ENCODE measurements at places on chromosomes 7 and 10.
A peak's percentile ranks its signal among the peaks of the same experiment; 100 is the strongest.

DNA sequence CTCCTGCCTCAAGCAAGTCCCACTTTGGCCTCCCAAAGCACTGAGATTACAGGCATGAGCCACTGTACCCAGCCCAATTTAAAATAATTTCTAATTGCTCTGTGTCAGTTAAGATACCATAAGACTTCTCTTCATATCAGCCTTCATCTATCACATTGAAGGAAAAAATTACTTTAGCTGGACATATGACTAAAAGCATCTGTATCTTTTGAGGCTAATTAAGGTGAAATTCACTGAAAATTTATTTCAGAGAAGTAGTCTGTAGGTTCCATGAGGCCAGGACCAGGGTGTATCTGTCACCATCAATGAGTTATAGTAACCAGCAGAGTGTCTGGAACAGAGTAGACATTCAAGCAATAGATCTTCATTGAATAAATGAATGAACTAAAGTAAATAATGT, 205.2 kb upstream of the PHYHIPL start:
- DNase-seq: no peak

GRCh38 chr10:50625649-50626132, 1.9 kb upstream of the SGMS1 start:
- no peak for DNase-seq

DNA sequence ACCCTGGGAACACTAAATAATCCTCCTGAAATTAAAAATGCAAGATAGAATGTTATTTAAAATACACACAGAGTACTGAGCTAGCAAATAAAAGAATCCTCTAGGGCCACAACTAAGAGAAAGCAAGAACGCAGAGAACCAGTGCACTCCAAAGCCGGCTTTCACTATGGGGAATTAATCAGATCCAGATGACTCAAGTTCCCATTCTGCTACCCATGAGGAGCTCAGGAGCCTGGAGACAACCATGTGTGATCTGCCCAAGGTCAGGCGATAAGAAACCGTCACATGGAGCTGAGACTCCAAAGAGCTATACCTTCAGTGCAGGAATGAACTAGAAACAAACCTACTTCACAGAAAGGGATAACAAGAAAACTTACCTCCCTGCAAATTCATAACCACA, 19.5 kb upstream of the CYREN start:
- no peak for DNase-seq

DNA sequence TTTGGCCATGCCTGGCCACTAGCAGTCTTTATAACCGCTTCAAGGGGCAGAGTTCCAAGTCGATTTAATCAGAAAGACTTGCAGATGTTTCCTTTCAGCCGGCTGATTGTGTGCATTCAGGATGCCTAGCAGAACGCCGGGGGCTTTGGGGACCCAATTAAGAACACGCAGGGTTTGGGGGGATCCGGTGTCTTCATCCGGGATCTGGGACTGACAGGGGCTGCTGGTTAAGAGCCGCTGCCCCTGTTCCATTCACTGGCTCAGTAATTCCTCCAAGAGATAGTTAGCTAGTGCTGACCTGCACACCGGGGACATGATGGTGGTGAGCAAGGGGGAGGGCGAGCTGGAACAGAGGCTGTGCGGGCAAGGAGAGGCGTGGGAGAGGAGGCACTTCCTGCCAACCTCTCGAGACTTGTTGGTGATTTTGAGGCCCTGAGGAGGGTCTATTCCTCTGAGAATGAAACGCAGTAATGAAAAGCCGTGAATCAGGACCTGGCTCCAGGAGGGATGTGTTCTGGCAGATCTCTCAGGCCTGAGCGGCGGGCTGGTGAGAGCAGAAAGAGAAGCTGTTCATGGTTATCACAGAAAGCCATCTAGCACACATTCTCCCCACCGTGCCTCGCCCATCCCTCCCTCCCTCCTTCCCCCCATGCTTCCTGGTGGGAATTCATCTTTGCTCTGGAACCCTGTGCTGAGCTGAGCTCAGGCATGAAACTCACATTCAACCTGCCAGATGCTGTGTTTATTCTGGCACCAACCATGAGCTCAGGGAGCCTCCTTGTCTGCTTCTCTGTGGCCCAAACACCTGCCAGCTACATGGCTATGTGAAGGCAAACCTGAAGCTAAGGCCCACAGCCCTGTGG, 152.0 kb downstream of the CCDC3 start:
- DNase-seq: no peak

GRCh38 chr10:29596826-29597225, 37.9 kb downstream of the SVIL start:
- DNase-seq: peak; percentile 13

- DNase-seq: no peak
These were observed 3.5 kb downstream of the VGF start for GRCh38 chr7:101161692-101162471.

- no peak for DNase-seq
These were observed 410.8 kb downstream of the MDFIC start for GRCh38 chr7:115332691-115333090.

- DNase-seq: no peak
These were observed 34.6 kb downstream of the MGAM2 start for GRCh38 chr7:142146124-142146523.

- DNase-seq: no peak
These were observed 24.3 kb downstream of the PPP2R2D start for GRCh38 chr10:131925011-131925649.

DNA sequence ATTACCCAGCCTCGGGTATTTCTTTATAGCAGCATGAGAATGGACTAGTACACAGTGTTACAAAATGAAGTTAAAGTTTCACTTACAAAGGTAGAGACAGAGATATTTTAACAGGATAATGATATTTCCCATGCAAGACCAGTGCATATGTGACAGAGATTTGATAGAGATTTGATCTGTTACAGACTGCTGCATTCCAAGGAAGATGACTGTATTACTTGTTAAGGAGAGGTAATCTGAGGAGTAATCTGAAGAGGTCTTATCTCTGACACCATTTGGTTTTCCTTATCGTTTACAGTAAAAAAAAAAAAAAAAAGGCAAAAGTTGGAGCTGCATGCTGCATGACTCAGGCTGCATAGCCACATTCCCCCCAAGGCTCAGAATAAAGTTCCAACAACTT, 289.6 kb downstream of the POM121L12 start:
- DNase-seq: no peak

- DNase-seq: peak; percentile 94
These were observed at the start of gene ATP6V0E2 for GRCh38 chr7:149873074-149873969. ATP6V0E2 (plus strand) TSS chr7:149873969; CDS start chr7:149874066, 97 bp downstream.

- DNase-seq: no peak
These were observed 72.2 kb downstream of the RSU1 start for GRCh38 chr10:16745061-16745460.

GRCh38 chr7:96004578-96004977, 232.2 kb downstream of the DYNC1I1 start:
- DNase-seq: no peak

- no peak for DNase-seq
These were observed 2.2 kb upstream of the ZNF92 start for GRCh38 chr7:65371468-65371867.

DNA sequence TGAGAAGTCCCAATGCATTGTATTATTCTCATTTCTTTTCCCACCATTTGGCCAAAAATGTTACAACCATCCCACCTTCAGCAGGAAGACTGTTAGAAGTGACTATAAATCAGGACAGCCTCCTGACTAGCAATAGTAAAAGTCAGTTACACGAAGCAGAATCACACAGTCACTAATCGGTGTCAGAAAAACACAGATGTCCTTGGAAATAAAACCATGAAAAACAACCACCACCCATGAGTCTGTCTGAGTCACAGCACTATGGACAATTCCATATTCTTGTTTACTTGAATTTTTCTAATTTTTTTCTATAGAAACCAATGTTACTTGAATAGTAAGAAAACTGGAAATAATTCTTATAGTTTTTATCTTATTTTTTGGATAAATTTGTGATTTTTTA, 81.9 kb upstream of the FRMD4A start:
- no peak for DNase-seq

DNA sequence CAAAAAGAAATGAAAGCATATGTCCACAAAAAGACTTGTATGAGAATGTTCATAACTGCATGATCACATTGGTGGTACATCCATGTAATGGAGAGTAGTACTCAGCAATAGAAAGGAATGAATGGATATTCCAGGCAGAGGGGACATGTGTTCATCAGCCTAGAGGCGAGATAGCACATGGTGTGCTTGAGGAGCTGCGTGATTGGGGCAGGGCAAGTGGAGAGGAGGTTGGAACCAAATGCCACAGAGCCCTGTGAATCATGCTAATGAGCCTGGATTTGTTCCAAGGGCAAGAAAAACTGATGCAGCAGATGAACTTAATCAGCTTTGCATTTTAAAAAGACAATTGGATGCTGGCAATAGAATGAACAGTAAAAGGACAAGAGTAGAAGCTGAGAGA, 73.3 kb downstream of the C10orf90 start:
- DNase-seq: no peak

- no peak for DNase-seq
These were observed 28.8 kb upstream of the CUL1 start for GRCh38 chr7:148669927-148670326.

- no peak for DNase-seq
These were observed 93.3 kb upstream of the GDF10 start for GRCh38 chr10:47206449-47207280.

DNA sequence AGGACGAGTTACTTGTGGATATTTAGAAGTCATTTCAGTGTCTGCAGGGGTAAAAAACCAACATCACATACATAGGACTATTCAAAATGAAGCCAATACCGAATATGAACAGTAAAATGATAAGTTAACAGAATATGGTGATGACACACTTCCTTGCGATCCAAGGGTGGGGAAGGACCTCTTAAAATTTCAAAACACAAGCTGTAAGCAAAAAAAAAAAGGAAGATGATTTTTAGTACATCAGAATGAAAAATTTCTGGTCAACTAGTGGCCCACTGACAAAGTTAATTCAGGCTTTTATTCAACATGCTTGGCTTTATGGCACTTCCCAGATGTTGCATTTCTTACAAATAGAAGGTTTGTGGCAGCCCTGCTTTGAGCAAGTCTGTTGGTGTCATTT, 19.0 kb upstream of the GALNTL5 start:
- DNase-seq: no peak

DNA sequence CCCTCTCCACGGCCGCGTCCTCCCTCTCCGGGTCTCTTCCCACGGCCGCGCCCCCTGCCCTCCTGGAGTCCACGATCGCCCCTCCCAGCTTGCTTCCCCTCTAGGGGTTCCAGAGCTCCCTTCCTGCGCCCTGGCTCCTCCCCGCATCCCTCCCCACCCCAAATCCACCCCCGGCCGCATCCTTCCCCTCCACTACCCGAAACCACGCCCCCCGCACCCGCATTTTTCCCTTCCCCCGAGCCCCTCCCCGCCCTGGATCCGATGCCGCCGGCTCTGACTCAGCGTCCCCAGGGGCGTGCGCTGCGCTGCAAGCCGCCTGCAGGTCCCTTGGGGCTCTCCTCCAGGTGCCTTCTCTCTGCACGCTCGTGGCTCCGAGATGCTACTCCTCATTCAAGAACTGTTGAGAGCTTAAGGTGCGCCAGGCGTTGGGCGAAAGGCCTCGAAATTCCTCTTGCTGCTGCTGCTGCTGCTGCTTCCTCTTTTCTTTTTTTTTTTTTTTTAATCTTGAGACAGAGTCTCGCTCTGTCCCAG, 372 bp upstream of the TMEM130 start:
- DNase-seq: no peak

- no peak for DNase-seq
These were observed 118.3 kb downstream of the SEM1 start for GRCh38 chr7:96591159-96591899.

- no peak for DNase-seq
These were observed 263.4 kb downstream of the INHBA start for GRCh38 chr7:41439515-41439879.

DNA sequence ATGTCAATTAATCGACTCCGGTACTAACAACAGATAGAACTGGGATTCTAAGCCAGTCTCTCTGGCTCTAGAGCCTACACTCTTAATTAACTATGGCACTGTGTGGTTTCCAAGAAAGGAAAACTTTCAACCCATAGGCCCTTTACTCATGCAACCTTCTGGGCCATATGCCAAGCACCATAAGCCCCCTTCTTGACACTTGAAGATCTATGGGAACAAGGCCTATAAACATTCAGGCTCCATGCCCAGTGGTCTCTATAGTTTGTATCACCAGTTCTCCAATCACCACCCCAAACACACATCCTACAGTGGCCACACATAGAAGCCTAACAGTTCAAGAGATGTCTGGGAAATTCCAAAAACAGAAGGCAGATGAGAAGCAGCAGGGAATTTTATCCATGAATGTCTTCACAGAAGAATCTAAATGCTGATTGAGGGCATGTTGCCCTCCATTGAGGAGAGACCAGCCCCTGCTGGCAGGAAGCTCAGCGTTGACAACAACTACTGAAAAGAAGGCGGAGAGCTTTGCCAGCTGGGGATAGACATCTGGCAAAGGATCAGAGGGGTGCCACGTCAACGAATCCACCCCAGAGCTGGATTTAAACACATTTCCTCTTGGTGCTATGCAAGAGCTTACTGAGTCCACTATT, 64.4 kb downstream of the GRM3 start:
- no peak for DNase-seq

DNA sequence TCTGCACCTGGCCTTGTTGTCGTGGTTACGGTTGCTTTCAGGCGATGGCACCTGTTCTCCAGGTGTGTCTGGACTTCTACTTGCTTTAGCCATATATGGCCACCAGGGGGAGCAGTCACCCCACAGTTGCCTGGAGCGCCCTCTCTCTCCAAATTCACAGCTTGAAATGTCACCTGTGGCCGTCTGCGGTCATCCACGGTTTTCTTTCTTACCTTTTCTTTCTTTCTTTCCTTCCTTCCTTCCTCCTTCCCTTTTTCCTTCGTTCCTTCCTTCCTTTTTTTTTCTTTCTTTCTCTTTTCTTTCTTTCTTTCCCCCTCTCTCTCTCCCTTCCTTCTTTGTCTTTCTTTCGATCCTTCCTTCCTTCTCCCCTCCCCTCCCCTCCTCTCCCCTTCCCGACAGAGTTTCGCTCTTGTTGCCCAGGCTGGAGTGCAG, 150.5 kb upstream of the VKORC1L1 start:
- peak; percentile 34 for DNase-seq

GRCh38 chr7:99863847-99864440, 12.9 kb downstream of the OR2AE1 start:
- DNase-seq: no peak

DNA sequence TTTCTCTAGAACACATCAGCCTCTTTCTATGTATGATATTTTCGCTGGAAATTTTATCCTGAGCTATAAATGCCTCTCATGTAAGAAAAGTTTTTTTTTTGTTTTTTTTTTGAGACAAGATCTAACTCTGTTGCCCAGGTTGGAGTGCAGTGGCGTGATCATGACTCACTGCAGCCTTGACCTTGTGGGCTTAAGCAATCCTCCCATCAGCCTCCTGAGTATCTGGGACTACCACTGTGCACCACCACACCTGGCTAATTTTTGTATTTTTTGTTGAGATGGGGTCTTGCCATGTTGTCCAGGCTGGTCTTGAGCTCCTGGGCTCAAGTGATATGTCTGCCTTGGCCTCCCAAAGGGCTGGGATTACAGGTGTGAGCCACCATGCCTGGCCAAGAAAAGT, 80.4 kb downstream of the ADK start:
- no peak for DNase-seq

- DNase-seq: no peak
These were observed 19.1 kb upstream of the PCGF5 start for GRCh38 chr10:91201213-91201996.

Measured in ovary (tissue), 10 donors.